ENCODE measurements at places on chromosomes 2 and 18.
A peak's percentile ranks its signal among the peaks of the same experiment; 100 is the strongest.

GRCh38 chr2:147297820-147298219 lies 547.0 kb upstream of the ACVR2A start:
- DNase-seq: peak; percentile 12

DNA sequence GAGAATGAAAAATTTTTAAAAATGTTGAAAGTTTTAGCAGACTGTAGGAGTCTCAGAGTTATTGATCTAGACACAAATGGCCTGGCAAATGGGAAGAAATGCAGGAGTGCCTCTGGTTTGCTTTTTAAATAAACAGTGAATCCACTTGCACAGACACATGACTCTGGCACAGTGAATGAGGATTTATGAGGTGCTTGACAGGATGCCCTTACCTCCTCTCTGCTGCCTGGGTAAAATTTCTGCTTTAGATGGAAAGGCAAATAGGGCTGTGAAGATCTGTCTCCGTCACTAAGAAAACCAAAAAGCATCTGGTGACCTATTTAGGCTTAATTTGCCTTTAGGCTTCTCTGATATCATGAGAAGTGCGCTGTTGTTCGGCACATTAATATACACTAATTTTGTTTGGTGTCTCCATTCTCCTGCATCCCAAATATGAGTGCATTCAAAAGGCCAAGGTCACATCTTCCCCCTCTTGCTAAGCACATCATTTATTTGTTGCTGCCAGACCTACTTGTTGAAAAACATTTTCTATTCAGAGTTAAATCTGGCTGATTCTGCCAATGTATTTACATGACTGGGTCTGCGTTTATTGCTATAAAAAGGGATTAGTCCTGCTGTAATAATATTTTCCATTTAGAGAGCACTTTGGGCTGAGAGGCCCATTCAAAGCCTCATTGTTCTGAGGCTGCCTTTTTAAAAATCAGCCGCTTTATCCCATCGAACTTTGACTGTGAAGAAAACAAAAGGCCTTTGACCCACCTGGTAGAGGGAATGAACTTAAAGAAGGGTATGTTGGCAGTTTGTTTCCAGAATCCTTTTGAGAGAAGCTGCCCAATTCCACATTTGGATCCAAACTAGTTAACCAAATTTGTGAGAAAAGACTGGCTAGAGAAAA lies 94.9 kb downstream of the RNF152 start:
- no peak for DNase-seq

DNA sequence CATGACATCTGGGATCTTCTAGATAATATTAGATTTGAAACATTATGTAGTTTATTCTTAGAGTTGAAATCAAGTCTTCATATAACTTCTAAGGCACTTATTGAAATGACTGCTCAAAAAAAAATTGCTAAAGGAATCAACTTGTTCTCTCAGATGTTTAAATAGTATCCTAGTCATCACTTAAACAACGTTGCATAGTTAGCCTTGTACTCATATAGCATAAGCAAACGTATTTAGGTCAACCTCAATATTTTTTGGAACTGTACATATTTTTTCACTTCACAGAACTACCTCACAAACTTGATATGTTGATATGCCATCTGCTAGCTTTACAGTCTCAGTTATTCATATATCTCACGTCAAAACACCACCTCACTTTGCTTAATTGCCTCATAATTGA lies 47.1 kb upstream of the CREB1 start:
- DNase-seq: no peak

GRCh38 chr2:57343391-57344006 lies 703.1 kb upstream of the VRK2 start:
- no peak for DNase-seq

- no peak for DNase-seq
Measured at GRCh38 chr2:124975224-124975623, 950.1 kb downstream of the CNTNAP5 start.

DNA sequence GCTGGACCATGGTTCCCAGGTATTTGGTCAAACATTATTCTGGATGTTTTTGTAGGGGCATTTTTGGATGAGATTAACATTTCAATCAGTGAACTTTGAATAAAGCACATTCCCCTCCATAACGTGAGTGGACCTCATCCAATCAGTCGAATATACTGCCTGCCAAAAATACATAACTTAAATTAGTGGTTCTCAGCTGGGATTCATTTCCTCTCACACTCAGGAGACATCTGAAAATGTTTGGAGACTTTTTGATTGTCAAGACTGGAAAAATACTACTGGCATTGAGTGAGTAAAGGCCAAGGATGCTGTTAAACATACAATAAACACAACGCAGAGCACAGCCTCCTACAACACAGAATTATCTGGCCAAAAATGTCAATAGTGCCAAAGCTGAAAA lies 198.2 kb downstream of the MYO1B start:
- DNase-seq: no peak

DNA sequence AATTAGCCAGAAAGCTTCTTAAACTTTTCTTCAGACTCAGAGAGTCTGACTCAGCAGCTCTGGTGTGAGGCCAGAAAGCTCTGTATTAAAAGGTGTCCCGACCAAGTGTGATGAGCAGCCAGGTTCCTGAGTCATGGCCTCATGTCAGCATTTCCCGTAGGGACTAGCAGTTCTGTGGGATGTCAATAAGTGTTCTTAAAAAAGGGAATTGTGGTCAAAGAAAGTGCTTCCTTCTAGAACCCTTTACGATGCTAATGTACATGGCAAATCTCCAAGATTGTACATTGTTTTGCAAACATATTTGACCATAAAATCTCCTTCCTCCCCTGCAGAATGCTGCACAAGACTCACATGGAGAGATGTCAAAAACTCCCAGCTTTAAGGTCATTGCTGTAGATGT lies 80.1 kb downstream of the PLA2R1 start:
- no peak for DNase-seq

- no peak for DNase-seq
Measured at GRCh38 chr2:105144152-105144940, 97.2 kb upstream of the GPR45 start.

DNA sequence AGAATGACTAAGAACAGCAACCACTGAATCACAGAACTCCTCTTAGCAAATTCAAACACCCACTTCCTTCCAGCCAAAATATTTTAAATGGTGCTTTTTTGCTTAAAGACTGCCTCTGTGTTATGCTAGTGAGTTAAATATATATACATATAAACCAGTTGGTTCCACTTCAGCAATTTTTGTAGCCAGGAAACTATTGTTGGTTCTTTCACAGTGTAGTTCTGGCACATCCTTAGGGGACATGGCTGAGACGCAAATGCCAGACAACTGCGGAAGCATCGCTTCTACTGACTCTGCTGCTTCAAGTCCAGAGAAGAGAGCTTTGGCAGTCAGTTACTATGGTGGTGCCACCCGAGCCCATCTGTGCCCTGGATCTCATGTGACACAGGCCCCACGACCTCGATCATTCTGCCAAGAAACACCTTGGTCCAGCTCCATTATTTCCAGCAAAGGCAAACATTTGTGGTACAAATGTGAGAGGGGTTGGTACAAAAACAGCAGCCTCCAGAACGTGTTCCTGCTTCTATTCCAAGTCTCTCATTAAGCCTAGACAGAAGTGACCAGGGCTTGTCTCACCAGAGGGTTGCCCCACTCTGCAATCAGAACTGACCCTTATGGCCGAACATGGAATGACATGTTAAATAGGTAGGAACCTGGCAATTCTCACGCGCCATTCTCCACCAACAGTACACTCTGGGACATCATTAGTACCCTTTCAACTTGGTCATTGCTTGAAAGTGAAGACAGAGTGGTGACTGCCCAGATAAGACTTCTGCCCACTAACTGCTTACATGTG lies 117.8 kb upstream of the NRP2 start:
- no peak for DNase-seq

DNA sequence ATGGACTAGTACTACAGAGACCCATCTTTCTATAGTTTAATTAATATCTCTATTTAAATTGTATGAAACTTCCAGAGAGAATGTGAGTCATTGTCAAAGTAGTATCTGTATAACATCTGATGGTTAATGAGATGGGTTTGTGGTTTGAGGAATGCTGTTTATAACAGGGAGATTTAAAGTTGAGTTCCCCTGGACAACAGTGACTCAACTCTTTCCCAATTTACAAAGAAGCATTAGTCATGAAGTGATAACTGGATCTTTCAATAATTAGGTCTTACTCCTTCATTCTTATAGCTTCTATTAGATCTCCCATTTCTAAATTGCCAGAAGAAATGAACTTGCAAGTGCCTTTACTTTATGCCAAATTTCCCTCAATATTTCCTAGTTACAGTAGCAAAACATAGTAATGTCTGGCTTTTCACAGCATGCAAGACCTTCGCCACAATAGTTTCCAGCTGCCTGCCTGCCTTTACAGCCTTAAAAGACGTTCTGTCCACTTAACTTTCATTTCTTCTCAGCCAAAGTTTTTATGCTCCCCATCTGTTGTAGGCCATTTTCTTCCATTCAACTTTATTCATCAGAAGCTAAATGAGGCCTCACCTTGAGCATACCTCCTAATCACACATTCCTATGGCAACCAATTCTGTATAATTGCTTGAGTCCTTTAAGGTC lies 47.7 kb upstream of the WDR75 start:
- DNase-seq: no peak

- no peak for DNase-seq
Measured at GRCh38 chr2:238727585-238728329, 120.1 kb upstream of the TWIST2 start.

- no peak for DNase-seq
Measured at GRCh38 chr2:239832490-239833268, 192.5 kb downstream of the NDUFA10 start.

DNA sequence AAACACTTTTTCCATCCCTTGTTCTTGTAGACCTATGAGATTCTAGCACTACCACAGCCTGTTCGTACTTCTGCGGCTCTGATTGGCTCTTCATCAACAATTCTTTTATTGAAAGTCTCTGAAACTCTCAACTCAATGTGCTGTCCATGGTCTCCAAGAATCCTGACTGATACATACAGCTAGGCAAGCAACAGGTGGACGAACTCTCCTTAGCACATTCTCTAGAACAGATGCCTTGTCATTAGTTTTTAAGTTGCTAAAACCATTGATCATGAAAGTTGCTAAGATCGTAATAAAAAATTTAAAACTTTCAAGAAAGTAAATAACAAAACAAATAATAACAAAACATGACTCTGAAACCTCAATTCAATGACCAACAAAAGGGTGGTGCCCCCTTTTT lies 210.5 kb downstream of the EPHA4 start:
- no peak for DNase-seq

DNA sequence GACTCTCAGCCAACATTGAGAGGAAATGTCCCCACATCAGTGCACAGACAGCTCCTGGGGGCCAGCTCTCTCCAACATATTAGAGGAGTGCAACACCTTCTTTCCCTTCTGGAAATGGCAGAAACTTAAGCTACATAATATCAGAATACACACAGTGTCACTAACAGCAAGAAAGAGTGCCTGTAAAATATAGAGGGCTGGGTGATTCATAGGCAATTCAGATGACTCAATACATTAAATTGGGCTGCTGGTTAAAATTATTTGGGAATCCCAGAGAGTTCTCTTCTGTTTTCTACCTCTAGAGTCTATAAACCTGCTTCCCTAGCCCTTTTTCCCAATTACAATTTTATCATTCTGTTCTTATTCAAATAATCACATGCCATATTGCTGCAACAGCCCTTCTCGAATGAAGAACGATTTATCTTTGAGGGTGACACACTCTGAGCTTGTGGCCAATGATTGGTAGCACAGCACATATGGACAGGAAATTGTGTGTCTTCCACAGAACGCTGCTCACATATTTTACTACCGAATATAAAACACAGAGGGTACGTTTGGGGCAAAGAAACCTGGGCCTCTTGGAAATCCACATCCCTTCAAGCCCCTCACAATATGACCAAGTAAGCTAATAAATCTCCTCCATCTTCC lies 381.2 kb downstream of the MBD2 start:
- no peak for DNase-seq

- DNase-seq: peak; percentile 26
Measured at GRCh38 chr2:171541202-171541887, 19.1 kb downstream of the CYBRD1 start.

- no peak for DNase-seq
Measured at GRCh38 chr2:419687-420317, 131.9 kb upstream of the ALKAL2 start.

GRCh38 chr2:165114346-165114939 lies 89.4 kb downstream of the SCN3A start:
- DNase-seq: no peak

- peak; percentile 77 for DNase-seq
Measured at GRCh38 chr2:234308813-234309195, 188.1 kb downstream of the ARL4C start.

- no peak for DNase-seq
Measured at GRCh38 chr2:159595410-159596046, 20.8 kb downstream of the BAZ2B start.

DNA sequence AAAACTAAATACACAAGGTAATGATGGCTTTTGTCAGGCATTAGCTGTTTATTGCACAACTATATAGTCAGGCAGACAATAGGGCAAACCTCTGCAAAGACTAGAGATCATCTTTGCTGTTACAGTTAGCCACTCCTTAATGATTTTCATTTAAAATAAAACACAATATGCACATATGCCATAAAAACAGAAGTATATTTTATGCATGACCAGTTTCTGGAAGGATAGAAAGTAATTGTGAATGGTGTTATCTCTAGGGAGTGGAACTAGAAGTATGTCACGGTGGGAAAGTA lies 102.0 kb downstream of the CHN1 start:
- no peak for DNase-seq

- DNase-seq: no peak
Measured at GRCh38 chr2:239150125-239151011, 250.5 kb downstream of the HDAC4 start.

DNA sequence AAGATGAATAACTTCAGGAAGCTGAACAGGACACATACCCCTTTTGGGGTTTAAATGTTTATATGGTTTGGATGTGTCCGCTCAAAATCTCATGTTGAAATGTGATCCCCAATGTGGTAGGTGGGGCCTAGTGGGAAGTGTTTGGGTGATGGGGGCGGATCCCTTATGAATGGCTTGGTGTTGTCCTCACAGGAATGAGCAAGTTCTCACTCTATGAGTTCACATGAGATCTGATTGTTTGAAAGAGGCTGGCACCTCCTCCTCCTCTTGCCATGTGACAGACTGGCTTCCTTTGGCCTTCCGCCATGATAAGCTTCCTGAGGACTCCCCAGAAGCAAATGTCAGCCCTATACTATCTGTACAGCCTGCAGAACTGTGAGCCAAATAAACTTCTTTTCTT lies 88.6 kb upstream of the ZNF532 start:
- DNase-seq: no peak

- peak; percentile 42 for DNase-seq
Measured at GRCh38 chr2:108612153-108612513, 77.9 kb downstream of the LIMS1 start.

GRCh38 chr2:125456693-125457363 lies 1199.1 kb upstream of the GYPC start:
- DNase-seq: no peak

- no peak for DNase-seq
Measured at GRCh38 chr2:176854062-176854461, 358.5 kb upstream of the HNRNPA3 start.

DNA sequence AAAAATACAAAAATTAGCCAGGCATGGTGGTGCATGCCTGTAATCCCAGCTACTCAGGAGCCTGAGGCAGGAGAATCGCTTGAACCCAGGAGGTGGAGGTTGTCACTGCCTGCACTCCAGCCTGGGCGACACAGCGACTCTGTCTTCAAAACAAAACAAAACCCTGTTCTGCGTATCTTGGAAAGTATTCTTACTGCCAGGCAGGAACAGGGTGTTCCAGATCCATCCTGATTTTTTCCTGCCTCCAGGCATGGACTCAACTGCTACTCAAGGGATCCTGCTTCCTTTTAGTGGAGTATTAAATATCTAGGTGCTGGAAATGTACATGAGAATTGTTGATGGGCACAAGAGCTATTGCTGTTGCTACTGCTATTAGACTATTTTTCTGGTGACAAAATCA lies 12.3 kb downstream of the HSPD1 start:
- DNase-seq: no peak

GRCh38 chr2:238495422-238495821 lies 68.7 kb downstream of the ASB1 start:
- no peak for DNase-seq
